Tongue (tissue), 3 donors: ENCODE measurements at places on chromosomes 12 and 14. TPM values are rescaled to one million over a fixed set of nuclear protein-coding genes. Genes with fewer than 3 reads are reported as not detected.

GZMB gene
- 0.41 TPM for total RNA-seq

EFS gene
- 28.2 TPM for total RNA-seq

- no peak for DNase-seq
Measured at GRCh38 chr12:124902916-124903315, 11.5 kb downstream of the UBC start.

DNA sequence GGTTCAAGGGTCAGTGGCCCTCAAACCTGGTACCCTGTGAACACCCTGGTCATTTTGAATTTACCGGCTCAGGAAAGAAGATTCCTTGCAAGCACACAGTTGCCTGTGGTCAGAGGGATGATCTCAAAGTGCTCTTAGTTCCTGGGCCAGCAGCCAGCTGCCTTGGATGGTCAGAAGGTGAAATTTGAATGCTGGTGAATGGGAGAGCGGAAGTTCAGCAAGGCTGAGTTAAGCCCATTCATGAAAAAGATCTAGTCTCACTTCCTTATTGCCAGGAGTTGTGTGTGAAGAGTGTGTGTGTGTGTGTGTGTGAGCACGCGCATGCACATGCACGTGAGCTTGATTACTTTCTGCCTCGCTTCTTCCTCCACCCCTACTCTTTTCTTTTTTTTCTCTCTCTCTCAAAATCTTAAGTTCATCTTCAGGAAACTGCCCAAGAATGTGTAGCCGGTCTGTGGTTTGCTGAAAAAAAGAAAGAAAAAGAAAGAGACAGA lies 155.5 kb upstream of the CCND2 start:
- DNase-seq: peak; percentile 72

DNA sequence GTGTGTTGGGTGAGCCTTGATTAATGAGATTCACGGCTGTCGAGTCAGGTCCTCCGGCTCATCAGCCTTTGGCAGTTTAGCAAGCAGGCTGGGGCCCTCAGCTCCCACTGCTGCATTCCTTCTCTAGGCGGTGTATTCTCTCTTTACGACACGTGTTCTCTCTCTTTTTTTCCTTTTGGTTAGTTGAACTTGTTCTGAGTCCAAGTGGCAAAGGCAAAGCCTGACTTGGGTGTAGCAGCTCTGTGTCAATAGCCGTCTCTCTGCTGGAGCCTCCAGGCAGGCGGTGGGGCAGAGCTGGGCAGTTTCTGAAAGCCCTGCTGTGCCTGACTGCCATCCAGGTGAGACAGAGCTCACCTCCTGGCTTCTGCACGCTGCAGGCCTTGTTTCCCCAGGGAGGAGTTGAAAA lies 46.6 kb downstream of the SUSD6 start:
- DNase-seq: peak; percentile 75

- DNase-seq: no peak
Measured at GRCh38 chr12:13570005-13570694, 373.6 kb downstream of the EMP1 start.

GRCh38 chr14:77120771-77121743 lies 20.5 kb downstream of the ZDHHC22 start:
- DNase-seq: no peak
